ENCODE measurements at places on chromosomes 4 and X.

DNA sequence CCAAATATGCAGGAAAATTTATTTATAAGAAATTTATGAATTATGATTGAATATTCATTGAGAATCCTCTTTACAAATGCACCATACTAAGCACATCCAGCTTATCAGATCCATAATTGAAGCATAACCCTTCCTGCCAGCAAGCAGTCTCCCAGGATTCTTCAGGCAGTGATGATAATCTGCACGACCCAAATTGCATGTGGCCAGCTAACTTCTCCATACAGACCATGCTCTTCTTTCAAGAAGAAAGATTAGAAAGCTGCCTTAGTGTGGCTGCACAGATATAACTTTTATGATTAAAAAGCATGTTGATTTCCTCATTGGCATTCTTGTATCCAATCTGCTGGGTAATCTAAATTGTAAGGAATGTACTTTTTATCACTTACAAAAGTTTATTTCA, 3.3 kb upstream of the CBR4 start:
- DNase-seq: no peak

- DNase-seq: no peak
Measured at GRCh38 chr4:3703343-3703676, 62.9 kb upstream of the ADRA2C start.

DNA sequence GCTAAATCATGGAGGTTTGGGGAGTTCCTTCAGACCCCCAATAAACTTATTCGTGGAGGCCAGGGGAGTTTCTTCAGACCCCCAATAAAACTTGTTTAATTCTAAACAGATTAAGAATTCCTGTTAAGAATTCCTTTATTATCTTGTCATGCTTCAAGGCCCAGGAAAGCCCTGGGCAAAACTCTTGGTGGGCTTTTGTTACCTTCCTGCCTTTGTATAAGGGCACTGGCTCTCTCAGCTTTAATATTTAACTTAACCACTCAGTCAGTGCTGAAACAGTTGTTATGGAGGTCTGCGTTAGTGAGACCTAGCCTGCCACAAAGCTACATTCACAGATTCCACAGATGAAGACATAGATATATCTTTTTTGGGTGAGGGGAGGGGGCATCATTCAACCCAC, 29.0 kb upstream of the LGI2 start:
- DNase-seq: no peak

DNA sequence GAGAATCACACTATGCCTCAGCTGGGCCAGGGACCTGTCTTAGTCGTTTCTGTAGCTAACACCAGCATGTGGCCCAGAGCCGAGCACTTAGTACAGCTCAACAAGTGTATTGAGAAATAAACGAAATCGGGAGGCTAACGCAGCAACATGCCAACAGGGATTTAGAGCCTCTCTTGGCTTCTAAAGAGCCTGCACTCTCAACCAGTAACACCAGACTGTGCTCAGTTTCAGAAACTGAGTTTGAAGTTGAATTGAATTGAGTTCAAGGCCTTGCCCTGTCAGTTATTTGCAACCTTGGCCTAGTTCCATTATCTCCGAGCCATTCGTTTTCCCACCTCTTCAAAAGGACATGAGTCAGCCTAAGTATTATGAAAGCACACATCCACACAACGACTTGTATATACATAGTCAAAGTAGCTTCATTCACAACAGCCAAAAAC, 71.3 kb upstream of the LDB2 start:
- no peak for DNase-seq

DNA sequence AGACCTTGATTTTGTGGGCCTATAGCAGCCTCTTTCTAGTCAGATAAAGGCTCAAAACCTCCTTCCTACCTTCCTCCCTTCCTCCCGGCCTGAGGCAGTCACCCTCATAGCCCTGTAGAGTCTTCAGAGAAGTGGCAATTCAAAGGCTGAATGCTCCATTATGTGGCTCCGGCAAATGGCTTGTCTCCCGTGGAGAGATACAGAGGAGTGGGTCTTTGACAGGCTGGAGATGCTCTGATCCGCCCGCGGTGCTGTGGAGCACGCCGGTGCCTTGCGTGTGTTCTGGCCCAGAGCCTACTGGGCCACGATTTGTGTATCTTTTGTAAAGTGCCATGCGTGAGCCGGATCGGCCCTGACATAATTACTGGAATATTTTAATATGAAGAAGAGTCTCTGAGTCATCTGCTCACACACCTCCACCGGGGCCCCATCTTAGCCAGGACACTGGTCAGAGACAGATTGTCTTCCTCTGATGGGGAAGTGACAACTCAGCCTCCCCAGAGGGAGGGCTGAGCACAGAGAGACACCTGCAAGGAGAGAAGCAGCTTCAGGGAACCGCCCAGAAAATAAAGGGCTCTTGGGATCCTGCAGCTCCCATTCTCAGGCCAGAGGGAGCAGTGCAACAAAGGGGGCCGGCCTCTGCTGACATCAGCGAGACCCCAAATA, 88.7 kb downstream of the DCTD start:
- no peak for DNase-seq

GRCh38 chr4:108586778-108587177, 33.6 kb upstream of the RPL34 start:
- no peak for DNase-seq

- DNase-seq: peak; percentile 6
Measured at GRCh38 chr4:186685767-186686183, 37.9 kb downstream of the FAT1 start.

GRCh38 chr4:87823200-87823599, 9.6 kb upstream of the MEPE start:
- DNase-seq: no peak

- DNase-seq: no peak
Measured at GRCh38 chrX:133414406-133415275, 648 bp downstream of the GPC4 start.

DNA sequence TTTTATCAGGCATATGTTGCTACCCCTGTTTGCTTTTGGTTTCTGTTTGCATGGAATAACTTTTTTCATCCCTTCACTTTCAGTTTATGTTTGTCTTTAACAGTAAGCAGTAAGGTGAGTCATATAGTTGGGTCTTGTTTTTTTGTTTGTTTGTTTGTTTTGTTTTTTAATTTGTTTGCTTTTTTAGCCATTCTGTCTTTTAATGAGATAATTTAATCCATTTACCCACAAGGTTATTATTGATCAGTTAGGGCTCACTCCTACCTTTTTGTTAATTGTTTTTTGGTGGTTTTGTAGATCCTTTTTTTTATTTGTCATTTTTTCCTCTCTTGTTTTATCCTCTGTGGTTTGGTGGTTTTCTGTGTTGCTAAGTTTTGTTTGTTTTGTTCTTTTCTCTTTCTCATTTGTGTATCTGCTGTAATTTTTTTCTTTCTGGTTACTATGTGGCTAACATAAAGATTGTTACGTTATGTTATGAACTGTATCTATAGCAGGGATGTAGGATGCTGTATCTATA, 379.5 kb upstream of the MAD2L1 start:
- DNase-seq: no peak

GRCh38 chr4:185504098-185505047, 30.9 kb downstream of the PDLIM3 start:
- no peak for DNase-seq

GRCh38 chr4:184347251-184348239, 126.8 kb downstream of the IRF2 start:
- peak; percentile 60 for DNase-seq

DNA sequence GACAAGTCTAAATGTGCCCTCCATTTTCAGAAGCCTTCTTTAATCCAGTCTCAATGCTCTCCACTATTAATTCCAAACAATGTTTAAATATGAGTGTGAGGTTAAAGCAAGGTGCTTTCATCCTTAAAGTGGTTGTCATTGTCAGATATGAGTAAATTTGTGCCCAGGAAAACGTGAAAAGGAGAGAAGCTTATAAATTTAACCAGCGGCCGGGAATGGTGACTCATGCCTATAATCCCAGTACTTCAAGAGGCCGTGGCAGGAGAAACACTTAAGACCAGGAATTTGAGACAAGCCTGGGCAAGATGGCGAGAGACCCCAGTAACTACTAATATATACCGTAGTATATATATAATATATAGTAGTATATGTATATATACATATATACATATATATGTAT, 270.0 kb downstream of the ARHGAP24 start:
- DNase-seq: no peak

DNA sequence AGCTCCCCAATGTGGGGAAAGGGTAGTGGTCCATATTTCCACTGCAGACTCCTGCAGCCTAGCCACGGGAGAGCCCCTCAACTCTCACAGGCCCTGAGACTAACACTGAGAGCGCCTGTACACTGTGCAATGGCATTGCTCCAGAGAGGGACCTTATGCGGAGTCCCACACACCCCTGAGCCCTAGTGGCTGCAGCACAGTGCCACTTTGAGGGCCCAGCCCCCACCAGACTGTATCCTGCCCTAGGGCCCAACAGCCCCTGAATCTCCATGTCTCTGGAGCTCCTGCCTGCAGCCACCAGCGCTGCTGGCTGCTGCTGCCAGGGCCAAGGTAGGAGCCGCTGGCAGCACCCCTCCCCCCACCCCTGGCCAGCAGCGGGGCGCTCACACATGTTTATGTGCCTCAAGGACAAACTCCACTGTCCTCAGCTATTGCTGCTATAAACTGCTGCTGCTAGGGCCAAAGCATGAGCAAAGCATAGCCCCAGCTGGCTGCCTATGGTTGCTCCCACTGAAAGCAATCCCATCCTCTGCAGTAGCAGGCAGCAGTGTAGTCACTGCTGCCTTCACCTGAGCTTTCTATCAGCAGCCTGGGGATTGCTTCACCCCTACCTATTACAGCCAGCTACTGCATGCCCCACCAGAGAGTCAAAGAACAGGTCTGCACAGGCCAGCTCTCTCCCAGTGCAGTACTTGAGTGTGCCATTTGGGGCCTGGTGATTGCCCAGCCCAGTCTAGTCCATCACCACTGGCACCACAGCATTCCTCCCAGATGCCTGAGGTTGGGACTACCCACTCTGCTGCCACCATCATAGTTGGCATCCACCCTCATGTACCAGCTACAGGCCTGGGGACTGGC, 24.3 kb downstream of the TMEM154 start:
- no peak for DNase-seq

- DNase-seq: no peak
Measured at GRCh38 chr4:884896-885295, 47.2 kb downstream of the GAK start.

DNA sequence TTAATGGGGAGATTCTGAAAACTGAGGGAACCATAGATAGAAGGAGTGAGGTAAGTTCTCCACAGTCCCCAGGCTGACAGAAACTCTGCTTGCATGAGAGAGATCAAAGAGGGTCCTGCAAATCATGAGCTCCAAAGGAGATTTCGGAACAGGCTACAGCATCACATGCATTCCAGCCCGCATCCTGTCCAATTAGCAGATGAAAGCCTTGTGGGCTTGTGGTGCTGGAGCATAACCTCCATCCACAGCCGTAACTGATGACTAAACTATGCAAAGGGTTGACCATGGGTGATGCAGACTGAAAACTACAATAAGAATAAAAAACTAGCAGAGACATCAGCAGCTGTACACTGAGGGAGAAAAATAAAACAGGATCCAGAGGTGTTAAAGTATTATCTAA, 654.5 kb downstream of the TLL1 start:
- no peak for DNase-seq

DNA sequence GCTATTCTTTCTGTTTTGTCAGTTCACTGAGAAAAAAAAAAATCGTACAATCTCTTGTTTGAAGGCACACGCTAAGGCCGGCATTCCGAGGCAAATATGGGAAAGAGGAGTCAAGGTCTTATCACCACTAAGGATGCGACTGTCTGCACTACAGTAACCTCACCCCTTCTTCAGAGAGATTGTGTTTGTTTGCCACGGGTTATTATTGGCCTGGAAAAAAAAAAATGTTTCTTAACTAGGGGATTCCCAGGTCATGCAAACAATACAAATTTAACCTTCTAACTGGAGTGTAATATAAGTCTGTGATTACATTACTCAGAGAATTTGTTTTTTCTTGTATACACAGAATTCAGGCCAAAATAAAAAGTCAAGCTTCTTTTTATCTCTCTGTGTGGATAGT, 168.3 kb downstream of the TMA16 start:
- no peak for DNase-seq

DNA sequence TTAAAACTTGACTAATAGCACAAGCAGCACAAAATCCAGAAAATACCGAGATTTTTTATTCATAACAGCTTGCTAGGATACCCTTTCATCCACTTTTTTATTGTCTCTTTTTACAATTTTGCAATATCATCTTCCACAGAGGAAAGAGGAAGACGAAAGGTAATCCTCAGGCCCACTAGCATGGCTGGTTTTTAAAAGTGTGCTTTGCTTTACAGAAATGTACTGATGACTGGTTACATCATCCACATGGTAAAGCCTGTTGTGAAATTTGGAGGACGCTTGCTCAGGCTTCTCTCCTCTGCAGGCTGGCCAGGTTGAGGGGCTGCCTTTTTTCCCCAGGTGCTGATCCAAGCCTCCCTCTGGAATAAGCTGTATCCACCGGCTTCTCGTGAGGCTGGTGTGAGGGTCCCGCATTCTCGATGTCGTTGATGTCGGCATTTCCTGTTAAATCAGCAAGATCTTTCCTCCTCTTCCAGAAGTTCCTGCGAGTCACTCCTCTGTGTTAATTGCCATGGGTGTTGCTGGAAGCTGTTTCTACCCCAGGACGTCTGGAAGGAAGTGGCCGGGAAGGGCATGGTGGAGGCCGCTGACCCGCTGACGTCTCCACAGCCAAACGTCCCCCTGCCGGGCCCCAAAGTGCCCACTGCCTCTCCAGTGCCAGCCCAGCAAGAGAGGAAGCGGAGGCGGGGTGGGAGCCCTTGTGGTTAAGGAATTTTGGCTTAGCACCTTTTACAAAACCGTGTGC, 5.8 kb upstream of the DGKQ start:
- peak; percentile 58 for DNase-seq

- no peak for DNase-seq
Measured at GRCh38 chr4:107561481-107561880, 158.6 kb downstream of the PAPSS1 start.

DNA sequence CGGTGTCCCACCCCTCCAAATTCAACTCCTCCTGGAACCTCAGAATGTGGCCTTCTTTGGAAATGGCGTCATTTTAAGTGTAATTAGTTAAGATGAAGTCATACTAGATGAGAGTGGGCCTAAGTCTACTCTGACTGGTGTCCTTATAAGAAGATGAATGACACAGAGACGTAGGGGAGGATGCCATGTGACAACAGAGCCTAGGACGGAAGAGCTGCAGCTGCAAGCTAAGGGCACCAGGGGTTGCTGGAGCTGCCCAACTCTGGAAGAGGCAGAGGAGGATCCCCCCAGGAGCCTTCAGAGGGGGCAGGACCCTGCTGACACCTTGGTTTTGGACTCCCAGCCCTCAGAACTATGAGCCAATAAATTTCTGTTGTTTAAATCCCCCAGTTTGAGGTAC, 115.1 kb downstream of the STK32B start:
- no peak for DNase-seq
